SJCRH30 (cell line): ENCODE measurements at places on chromosomes 6 and 20.

- no peak for DNase-seq
These were observed 140 bp downstream of the ADA start for GRCh38 chr20:44651434-44651683.

DNA sequence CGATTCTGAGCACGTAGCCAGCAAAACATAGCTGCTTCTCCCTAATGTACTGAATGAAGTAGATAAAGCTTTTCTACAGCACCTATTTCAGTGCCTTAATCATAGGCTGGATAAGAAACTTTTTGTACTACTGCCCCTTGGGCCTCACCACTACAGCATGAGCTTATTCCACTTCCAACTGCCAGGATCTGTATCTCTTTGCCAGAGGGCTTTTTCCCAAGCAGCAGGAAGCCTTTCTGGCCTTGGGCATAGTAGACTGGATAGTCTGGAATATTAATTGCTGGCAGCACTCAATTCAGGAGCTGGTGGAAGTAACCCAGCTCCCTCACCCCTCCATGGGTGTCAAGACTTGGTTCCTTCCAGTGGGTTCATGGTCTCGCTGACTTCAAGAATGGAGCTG lies 43.6 kb downstream of the ANKEF1 start:
- no peak for DNase-seq

GRCh38 chr6:107931894-107932293 lies 26.1 kb downstream of the SEC63 start:
- no peak for DNase-seq

DNA sequence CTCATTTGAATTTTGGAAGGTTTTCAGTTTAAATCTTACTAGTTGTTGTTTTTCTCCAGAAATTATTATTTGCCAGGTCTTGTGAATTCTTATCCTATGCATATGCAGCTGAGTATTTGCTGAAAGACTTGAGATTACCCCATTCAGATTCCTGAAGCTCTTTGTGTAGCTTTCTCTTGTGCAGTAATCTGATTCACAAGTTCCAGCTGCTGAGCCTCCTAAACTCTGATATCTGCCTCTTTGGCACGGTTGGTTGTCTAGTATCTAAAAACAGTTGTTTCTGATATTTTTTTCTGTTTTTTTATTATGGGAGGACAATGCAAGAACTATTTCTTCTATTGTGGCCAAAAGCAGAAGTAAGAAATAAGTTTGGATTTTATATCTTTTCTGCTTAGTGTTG lies 863.9 kb upstream of the MANEA start:
- no peak for DNase-seq

DNA sequence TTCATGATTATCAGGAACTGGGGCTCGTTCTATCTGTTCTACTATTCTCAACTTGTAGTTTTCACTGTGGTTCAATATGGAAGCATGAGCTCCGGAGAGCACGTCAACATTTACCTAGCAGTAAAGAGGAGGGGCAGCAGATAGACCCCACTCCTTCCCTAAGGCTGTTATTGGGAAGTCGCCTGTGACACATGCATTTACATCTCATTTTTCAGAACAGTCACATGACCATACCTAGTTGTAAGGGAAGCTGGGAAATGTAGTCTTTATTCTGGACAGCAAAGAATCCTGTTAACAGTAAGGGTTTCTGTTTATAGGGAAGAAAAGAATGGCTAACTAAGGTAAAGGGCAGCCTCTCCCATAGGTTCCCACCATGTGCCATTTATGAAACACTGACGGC lies 158.3 kb downstream of the ZFP64 start:
- DNase-seq, result peak; percentile 20

- DNase-seq, result no peak
These were observed 250.4 kb downstream of the NKAIN2 start for GRCh38 chr6:124054034-124054433.

DNA sequence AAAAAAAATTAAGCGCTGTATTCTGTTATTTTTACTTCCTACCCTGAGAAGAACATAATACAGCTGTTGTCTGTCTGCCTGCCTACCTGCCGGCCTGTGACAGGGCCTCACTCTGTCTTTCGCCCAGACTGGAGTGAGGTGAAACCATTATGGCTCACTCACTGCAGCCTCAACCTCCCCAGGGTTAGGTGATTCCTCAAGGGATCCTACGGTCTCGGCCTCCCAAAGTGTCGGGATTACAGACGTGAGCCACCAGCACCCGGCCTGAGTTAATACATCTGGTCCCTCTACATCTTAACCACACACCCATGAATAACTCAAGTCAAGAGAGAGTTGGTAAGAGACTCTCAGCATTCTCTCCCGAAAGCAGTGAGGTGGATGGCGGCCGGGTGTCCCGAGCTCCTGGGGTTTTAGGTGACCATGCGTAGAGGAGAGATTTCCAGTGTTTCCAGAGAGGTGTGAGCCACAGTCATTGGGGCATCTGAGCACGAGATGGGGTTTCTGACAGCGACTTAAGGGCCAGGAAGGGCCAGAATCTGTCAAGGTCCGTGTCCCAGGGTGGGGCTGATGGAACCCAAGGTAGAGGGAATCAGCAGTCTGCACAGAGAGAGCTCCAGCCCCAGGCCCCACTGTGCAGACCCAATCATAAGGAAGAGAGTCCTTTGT lies 1954.4 kb upstream of the DEFB115 start:
- no peak for DNase-seq

- no peak for DNase-seq
These were observed 36.0 kb downstream of the DNAH8 start for GRCh38 chr6:38750968-38751615.

DNA sequence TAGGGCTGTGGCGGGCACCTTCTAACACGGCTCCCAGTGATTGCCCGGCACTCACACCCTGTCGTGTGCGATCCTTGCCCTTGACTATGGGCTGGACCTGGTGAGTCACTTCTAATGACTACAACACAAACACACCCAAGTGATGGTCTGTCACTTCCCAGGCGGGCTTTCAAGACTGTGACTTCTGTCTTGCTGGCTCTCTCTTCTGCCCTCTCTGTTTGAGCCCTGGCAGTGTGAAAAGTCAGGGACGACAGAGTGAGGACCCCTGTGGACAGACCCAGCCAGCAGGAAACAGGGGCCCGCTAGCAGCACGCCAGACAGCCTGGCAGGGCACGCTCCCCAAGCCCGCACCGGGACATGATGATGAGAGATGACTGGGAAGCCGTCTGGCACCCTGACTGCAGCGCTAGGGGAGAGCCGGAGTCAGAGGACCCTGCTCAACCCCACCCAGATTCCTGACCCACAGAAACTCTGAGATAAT lies 43.0 kb downstream of the KIF16B start:
- DNase-seq, result no peak

DNA sequence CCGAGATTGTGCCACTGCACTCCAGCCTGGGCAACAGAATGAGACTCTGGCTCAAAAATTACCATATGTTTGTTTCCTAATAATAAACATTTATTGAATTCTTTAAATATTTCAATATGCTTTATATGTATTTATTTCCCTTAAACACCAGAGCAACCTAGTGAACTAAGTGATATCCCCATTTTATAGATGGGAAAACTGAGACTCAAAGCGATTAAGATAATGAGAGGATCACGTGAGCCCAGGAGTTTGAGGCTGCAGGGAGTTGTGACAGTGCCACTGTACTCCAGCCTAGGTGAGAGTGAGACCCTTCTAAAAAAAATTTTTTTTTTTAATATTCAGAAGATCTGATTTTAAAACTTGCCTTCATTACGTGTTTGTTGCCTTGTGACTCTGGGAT lies 19.4 kb upstream of the CARMIL1 start:
- DNase-seq, result no peak

DNA sequence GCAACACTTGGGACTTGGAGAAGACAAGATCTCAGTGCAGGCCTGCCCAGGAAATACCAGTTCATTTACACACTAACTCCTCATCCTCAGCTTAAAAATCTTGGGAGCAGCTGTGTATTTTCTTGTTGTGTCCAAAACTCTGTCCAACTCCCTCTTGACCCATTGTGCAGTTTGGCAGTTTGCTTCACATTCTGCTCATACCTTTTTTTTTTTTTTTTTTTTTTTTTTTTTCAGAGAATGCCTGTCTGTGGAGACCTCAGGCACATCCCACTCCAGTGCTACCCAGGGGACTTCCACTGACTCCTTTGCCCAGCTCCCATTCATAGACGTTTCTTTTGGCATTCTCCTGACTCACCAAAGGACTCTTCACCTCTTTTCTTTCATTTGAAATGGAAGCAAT lies 265.8 kb upstream of the TCF21 start:
- DNase-seq, result no peak

GRCh38 chr20:46698788-46699187 lies 9.5 kb upstream of the TP53RK start:
- DNase-seq, result peak; percentile 45

DNA sequence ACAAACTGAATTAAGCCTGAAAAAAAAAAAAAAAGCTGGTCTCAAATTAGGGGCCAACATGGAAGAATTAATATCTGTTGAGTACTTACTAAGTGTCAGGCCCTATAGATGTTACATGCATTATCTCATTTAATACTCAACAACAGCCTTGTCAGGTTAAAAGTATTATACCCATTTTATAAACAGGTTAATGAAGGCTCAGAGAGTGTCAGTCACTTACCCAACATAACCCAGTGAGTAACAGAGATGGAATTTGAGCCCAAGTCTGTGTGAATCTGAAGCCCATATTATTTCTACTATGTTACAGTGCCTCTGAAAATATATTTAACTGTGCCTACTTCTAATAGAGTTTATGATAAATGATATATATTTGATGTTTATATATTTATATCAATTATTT lies 11.3 kb upstream of the EIF2S2 start:
- no peak for DNase-seq

- peak; percentile 48 for DNase-seq
These were observed 43.0 kb downstream of the VEGFA start for GRCh38 chr6:43812850-43813578.

DNA sequence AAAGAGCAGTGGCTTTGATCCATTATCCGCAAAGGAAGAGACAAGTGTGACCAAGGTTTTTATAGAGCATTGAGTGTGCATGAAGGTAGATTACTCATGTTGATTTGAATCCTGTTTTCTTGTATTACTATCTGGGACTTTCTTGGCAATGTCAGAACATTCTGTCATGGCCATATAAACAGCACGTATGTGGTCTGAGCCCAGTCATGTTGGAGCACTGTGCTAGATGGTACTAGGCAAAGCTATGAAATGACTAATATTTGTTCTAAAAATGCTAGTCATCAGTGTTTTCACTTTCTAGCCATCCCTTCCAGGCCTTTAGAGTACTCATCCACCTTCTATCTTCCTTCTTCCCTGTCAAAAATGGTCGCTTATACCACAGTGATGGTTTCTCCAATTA lies 278.6 kb upstream of the FLRT3 start:
- no peak for DNase-seq

DNA sequence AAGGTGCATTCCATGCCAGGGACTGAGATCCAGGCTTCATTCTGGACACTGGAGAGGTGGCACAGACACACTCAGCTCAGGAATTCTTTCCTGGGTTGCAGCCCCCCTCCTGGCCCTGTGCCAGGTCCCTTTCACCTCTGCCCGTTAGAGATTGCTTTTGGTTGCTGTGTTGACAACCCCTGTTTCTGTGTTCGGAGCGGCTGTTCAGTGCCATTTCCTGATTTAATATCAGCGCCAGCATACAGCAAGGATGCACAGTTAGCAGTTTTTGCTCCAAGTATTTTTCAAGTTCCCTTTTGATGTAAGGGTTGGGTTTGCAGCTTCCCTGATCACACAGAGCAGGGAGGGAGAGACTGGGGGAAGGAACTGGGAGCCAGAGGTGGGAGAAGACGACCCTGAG lies 8.5 kb upstream of the MAFB start:
- no peak for DNase-seq

DNA sequence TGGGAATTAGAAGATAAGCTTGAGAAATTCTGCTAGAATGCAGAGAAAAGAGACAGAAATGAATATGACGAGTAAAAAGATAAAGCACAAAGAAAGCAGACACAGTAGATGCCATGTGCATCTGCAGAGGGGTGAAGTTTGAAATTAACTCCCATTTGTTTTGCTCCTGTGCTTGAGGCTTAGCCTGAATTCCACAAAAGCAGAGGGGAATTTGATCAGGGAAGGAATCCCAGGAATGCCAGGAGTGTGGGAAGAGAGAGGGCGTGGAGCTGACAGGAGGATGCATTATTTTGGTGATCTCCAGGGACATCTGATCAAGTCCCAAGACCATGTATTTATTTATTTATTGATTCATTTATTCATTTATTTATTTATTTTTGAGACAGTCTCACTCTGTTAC lies 55.6 kb downstream of the SLC22A1 start:
- DNase-seq, result no peak

DNA sequence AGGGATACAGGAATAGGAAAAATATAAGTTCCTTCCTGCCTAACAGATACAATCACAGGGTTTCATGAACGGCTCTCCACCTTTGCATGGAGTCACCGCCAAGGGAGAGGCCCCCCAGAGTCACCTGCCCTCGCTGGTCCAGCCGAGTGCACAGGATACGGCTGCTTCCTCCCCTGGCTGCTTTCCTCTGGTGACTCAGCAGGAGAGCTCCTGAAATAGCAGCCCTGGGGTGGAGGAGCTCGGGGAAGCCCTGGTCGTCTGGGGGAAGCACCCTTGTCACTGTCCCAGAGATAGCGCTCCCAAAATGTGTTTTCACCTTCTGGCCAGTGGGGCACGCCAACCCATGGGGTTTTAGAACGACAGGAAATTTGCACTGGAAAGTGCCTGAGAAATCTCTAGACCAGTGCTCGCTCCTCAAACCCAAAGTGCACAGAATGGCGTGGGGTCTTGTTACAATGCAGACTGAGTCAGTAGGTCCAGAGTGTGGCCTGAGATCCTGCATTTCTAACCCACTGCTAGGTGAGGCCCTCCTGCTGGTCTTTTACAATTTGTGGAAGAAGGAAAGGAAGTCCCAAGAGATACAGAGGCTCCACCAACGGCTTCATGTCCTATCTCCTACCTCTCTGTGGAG lies 35.9 kb upstream of the FAM50B start:
- DNase-seq, result peak; percentile 20

DNA sequence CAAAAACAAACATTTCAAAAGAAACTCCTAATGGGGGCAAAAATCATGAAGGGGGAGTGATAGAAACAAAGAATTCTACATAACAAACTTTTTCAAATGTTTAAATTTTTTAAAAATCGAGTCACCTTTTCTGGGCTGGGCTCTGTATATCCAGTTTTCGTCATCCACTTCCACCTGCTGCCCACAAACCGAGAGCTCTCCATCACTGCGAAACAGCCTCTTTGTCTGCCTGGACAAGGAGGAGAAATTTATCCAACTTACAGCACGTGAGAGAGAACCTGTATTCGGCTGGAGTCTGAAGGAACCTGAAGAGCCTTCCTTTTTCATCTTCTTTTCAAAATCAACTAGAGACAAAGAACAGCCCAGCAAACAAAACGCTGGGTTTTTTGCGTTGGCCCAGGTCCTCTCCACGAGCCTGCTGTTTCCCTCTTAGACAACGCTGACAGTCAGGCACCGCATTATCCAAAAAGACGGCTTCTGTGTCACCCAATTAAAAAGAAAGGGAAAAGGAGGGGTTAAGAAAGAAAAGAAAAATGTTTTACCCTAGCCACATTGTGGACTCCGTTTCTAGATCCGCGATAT lies 72.4 kb upstream of the NHSL1 start:
- DNase-seq, result no peak

- no peak for DNase-seq
These were observed 93.2 kb downstream of the PRSS35 start for GRCh38 chr6:83605517-83605916.

GRCh38 chr6:21899708-21900107 lies 306.2 kb downstream of the SOX4 start:
- no peak for DNase-seq
